Cortex of kidney (tissue), 1 donor: ENCODE measurements at places on chromosomes 6 and 20.

- DNase-seq = no peak
Observed at GRCh38 chr6:112786801-112787200, 439.7 kb downstream of the RFPL4B start.

- DNase-seq = no peak
Observed at GRCh38 chr6:33481192-33481591, 26.8 kb downstream of the ZBTB9 start.

GRCh38 chr6:20340068-20340848 lies 61.4 kb upstream of the E2F3 start:
- no peak for DNase-seq

GRCh38 chr6:130890521-130890971 lies 63.3 kb downstream of the SMLR1 start:
- DNase-seq = no peak

GRCh38 chr6:490251-491037 lies 98.9 kb downstream of the IRF4 start:
- no peak for DNase-seq
